T-cell (primary cell): ENCODE measurements at places on chromosomes 12 and 14.
A peak's percentile ranks its signal among the peaks of the same experiment; 100 is the strongest.

DNA sequence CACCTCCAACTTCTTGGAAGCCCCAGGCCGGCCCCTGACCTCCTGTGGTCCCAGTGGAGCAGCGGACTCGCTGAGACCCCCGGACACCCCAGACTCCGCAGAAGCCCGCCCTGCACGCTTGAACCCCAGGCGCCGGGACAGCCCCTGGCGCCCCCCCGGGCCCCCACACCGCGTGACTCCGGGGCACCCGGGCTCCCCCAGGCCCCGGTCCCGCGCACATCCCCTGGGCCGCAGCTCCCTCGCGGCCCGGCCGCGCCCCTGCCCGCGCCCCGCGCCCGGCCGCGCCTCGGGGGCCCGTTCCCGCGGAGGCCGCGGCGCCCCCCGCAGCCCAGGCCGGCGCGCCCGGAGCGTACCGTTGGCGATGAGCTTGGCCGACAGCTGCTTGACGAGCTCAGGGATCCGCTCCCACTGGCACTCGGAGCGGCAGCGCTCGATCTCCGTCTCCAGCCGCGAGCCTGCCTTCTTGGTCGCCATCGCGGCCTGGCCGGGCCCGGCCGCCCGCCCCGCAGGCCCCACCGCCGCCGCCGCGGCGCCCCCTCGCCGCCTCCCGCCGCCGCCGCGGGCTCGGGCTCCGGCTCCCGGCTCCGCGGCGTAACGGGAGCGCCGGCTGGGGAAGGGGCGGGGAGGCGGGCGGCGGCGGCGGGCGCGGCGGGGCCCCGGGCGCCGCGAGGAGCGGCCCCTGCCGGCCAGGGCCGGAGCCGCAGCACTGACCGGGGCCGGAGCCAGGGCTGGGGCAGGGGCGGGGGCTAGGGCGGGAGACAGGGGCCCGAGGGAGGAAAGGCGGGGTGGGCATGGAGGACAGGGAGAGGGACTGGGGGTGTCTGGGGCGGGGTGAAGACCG, at the start of gene TTC7B:
TTC7B (minus strand) TSS at position 609 of the 841 bp plus-strand sequence; CDS start at position 474, 135 bp downstream.
- DNase-seq = no peak

- DNase-seq = no peak
Observed at GRCh38 chr14:77936138-77936639, 136.3 kb downstream of the ADCK1 start.

DNA sequence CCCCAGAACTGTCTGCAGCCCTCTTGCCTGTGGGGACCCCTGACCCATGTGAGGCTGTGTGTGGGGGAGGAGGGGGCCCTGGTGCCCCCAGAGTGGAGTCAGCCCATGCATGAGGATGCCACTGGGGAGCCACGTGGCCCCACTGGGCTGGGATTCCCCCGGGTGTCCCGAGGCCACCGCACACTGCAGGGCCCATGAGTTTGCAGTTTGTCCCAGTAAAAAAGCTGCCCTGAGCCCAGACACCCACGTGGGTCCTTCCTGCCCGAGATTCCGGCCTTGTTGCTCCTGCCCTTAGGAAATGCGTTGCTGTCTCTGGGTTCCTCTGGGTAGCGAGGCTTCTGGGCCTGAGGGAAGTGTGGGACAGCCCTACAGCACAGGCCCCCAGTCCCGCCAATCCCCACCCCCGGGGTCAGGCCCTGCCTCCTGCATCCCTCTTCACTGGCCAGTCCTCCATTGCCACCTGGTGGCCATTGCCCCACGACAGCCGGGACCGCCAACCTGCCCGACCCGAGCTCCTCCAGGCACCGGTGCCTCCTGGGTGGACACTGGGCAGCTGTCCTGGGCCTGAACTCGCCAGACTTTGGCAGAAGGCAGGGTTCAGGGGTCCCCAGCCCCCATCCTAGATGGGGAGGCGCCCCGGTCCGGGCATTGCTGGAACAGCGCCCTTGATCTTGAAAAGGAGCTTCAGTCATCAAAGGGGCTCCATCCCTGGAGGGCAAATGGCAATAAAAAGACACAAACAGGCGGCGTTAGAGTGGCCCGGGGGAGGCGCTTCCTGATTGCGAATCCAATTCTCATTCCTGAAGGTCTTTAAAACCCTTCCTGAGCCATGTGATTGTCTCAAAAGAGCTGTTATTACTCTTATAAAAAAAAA, 15.6 kb upstream of the C14orf180 start:
- DNase-seq = peak; percentile 77

GRCh38 chr14:104858811-104859426, 6.1 kb upstream of the CEP170B start:
- no peak for DNase-seq

- no peak for DNase-seq
Observed at GRCh38 chr12:43815416-43815815, 9.3 kb upstream of the TWF1 start.

DNA sequence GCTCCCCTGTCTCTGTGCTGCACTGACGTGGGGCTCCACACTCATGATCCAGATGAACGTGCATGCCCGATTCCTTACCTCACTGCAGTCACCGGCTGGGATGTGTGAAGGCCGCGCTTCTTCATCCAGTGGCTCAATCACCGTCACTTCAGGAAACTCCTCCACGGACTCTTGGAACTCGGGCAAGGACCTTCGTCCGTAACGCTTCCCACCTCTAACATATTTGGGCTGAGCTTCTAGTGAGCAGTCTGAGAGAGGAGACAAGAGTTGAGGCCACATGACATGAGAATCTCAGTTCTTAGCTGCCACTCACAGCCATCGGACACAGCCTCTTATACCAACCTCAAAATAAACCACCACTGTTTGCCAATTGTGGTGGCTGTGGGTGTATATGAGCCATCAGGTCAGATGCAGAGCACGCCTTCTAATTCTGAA, 38.3 kb downstream of the NIN start:
- no peak for DNase-seq

- DNase-seq = no peak
Observed at GRCh38 chr12:18264581-18265075, 3.3 kb downstream of the PIK3C2G start.

- DNase-seq = no peak
Observed at GRCh38 chr14:91144425-91145145, 30.7 kb downstream of the DGLUCY start.

- DNase-seq = no peak
Observed at GRCh38 chr12:2198005-2198501, 145.3 kb downstream of the CACNA1C start.

DNA sequence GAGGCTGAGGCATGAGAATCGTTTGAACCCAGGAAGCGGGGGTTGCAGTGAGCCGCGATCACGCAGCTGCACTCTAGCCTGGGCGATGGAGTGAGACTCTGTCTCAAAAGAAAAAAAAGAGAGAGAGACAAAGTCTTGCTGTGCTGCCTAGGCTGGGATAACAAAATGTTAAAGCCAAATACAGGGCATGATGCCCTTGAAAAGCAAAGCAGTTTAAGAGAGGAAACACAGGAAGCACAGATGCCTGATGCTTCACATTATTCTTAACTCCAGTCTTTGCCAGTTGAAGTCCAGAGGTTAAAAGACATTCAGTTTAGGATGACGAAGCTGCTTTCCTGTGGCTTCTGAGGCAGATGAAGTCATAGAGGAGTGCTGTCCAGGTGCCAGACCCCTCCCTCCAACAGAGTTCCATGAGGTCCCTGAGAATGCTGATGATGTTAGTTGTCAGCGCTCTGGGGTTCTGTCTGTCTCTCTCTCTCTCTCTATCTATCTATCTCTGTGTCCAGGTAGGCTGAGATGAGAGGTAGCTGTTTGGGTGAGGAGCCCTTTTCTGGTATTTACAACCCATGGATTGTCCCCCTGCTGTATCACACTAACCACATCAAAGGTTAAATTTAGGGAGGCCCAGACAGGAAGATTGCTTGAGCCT, 4.9 kb upstream of the MRPL52 start:
- DNase-seq = no peak

- no peak for DNase-seq
Observed at GRCh38 chr12:131713349-131713748, 2.5 kb downstream of the SFSWAP start.

DNA sequence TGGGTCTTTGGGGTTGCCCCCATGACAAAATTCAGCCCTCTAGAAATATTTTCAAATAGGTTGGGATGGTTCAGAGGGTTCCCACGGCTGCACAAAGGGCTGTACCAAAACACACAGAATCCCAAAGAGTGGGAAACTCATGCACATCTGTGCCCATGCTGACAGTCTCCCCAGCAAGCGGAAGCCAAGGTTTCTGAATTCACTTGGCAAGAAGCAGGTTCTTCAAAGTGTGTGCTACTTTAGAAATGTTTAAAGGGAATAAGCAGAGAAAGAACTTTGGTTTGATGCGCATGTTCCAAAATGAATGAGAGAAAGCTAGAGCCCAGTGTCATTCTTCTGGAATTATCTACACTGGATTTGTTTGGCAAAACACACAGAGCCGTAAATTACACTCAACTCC, 46.7 kb downstream of the FOXN3 start:
- no peak for DNase-seq

DNA sequence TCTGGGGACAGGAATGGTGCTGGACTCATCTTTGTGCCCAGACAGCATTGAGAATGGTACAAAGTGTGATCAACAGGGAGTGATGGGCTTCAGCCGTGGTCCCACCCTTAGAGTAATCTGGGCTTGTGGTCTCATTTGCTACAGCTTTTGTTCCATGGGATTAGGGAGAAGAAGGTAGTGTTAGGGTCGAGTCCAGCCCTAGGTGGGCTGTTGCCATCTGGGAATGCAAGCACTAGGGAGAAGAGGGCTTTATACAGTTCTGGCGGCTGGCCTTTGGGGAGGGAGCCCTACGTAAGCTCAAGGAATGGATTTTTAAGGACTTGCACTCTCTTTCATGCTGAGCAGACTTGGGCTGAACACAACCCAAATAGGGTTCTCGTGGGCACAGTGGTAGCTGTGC, 4.9 kb downstream of the PLEKHG3 start:
- DNase-seq = no peak

- no peak for DNase-seq
Observed at GRCh38 chr12:57072661-57073060, 5.9 kb downstream of the NEMP1 start.

- DNase-seq = no peak
Observed at GRCh38 chr12:14284184-14284722, 81.2 kb upstream of the ATF7IP start.

GRCh38 chr14:89264196-89264800, 152.7 kb downstream of the FOXN3 start:
- no peak for DNase-seq

GRCh38 chr14:76514213-76514998, 138.5 kb downstream of the ESRRB start:
- DNase-seq = no peak

DNA sequence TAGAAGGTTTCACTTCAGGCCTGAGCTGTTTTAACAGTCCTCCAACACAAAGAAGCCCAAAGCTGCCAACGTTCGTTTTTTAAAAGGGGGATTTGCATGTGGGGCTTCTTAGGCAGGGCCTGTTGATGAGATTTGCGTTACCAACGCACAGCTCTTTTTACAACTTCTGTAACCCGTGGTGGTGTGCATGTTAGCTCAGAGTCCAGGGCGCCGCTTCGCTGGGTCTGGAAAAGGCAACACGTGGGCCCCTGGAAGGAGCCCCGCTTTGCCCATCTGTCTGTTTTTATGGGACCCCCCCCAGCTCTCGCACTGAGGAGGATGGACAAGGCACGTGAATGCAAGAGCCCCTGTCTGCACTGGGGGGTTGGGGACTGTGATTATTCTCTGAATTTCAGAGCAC, 84.0 kb downstream of the ESR2 start:
- DNase-seq = no peak

DNA sequence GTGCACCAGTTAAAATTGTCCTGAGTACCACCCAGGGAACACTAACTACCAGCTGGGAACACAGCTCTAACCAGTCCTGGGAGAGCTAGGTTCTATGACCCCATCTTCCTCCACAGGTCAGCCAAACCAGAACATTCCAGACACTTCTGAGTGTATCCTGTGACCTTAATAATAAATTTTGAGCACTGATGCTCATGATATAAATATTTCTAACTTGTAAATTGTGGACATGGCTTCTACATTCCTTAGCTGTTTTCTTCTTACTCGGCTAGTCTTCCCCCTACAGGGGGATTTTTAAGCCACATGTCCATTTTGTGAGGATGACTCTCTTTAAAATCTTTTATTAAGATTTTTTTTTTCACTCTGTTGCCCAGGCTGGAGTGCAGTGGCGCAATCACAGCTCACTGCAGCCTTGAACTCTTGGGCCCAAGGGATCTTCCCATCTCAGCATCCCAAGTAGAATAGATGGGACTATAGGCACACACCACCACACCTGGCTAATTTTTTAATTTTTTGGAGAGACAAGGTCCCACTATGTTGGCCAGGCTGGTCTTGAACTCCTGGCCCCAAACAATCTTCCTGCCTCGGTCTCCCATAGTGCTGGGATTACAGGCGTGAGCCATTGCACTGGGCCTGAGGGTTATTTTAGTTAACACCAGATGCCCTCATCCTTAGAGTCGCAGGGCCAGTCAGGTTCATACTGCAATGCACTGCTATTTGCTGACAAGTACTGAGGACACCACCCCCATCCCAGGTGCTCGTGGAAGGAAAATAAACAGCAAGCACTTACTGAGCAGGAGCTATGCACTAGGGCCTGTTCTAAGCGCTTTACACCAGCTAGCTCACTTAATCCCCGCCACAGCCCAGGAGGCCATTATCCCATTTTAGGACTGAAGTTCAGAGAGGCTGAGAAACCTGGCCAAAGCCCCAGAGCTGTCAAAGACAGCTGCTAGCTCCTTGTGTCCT, 142.6 kb upstream of the NCOR2 start:
- no peak for DNase-seq

DNA sequence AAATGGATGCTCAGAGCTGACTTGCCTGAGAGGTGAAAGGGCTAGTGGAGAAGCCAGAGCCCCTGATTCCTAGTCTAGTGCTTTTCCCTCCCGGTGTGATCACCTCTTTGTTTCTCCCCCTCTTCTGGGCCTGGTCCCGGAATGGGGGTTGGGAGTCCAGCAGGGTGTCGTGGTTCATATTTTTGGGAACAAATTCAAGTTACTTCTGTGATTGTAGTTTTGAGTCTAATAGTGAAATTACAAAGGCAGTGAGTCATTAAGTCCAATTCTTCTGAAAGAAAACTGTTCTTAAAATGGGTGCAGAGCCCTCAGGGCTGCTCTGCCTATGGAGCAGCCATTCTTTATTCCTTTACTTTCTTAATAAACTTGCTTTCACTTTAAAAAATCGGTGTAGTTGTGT, 7.6 kb downstream of the SUSD6 start:
- no peak for DNase-seq

- DNase-seq = no peak
Observed at GRCh38 chr12:79155683-79156082, 291.1 kb downstream of the SYT1 start.
